ENCODE measurements at places on chromosomes 5 and 9. TPM values are rescaled to one million over a fixed set of nuclear protein-coding genes. Genes with fewer than 3 reads are reported as not detected.

DNA sequence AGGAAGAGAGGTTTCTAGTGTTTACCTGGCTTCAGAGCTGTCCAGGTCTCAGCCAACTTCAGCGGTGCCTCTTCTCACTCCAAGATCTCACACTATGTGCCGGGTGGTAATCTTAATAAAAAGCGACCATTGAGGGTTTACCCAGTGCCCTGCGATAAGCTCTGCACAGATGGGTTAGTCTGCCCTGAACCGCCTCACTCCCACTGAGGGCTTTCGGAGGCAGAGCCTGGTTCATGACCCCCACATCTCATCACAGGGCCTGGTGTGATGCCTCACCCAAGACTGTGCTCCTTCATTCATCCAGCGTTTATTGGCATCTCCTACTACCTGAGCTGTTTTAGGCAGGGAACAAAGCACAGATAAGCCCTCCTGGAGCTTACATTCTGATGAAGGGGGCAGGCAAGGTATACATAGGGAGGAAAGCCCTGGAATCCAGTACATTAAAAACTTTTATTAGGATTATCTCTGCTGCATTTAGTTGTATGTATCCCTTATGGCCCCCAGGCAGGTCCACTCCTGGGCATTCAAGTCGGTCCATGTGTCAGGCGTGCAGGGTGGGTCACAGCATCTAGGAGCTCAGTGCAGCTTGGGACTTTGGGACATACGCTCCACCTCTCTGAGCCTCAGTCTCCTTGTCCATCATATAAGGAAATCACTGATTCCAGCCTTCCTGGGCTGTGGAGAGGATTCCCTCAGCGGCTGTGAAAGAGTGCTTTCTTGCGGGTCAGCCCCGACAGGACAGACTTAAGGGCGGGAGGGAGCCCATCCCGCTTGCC is 613 bp upstream of the COL15A1 start:
- H3K27ac ChIP-seq: no peak overlapping the region
- no peak overlapping the region for H3K4me3 ChIP-seq
- H3K27me3 ChIP-seq: peaks cover 5% of the 10 kb centered on the region
- H3K4me1 ChIP-seq: no peaks in the 10 kb centered on the region

DNA sequence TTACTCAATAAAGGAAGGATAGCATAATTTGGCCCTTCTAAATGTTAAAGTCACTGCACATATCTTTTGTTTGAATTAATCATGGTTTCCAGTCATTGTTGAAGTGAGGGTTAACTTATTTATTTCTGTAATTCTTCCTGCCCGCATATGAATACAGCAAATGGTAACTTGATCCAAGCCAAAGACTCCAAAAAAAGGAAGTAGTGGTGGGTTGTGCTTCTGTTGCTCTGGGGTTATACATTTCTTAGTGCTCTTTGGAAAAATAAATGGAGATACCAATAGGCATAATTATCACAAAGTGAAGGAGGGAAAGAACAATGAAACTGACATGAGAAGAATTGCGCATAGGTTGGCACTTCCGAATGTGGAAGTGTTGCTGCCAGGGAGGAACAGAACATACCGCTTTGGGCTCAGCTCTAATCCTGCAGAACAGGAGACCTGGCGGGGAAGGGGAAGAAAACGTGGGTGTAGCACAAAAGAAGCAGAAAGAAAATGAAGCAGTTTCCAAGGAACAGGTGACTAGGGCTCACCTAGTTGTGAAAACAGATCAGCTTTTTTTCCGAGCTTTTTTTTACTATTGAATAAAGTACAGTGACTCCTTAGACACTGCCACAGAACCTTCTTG is 69.7 kb upstream of the TAF11L2 start:
- H3K36me3 ChIP-seq: no peaks in the 10 kb centered on the region
- H3K27me3 ChIP-seq: no peaks in the 10 kb centered on the region
- H3K4me1 ChIP-seq: peaks cover 14% of the 10 kb centered on the region
- H3K27ac ChIP-seq: no peak overlapping the region

GRCh38 chr9:8429157-8429556 is 629.6 kb upstream of the DMAC1 start:
- H3K27ac ChIP-seq: no peak overlapping the region
- no peak for DNase-seq
- H3K4me3 ChIP-seq: no peak overlapping the region

DNA sequence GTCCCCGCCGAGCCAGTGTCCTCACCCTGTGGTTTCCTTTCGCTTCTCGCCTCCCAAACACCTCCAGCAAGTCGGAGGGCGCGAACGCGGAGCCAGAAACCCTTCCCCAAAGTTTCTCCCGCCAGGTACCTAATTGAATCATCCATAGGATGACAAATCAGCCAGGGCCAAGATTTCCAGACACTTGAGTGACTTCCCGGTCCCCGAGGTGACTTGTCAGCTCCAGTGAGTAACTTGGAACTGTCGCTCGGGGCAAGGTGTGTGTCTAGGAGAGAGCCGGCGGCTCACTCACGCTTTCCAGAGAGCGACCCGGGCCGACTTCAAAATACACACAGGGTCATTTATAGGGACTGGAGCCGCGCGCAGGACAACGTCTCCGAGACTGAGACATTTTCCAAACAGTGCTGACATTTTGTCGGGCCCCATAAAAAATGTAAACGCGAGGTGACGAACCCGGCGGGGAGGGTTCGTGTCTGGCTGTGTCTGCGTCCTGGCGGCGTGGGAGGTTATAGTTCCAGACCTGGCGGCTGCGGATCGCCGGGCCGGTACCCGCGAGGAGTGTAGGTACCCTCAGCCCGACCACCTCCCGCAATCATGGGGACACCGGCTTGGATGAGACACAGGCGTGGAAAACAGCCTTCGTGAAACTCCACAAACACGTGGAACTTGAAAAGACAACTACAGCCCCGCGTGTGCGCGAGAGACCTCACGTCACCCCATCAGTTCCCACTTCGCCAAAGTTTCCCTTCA is 1.4 kb downstream of the GLIS3 start:
- DNase-seq: no peak
- H3K27me3 ChIP-seq: peaks cover 20% of the 10 kb centered on the region
- H3K27ac ChIP-seq: no peak overlapping the region

TDRD7 gene
- 17.9 TPM for total RNA-seq

DND1 gene
- total RNA-seq: 1.8 TPM

GRCh38 chr5:173456181-173456580 is 128.0 kb upstream of the STC2 start:
- H3K27ac ChIP-seq: no peak overlapping the region
- H3K4me3 ChIP-seq: no peak overlapping the region
- no peaks in the 10 kb centered on the region for H3K27me3 ChIP-seq
- H3K4me1 ChIP-seq: no peaks in the 10 kb centered on the region

DNA sequence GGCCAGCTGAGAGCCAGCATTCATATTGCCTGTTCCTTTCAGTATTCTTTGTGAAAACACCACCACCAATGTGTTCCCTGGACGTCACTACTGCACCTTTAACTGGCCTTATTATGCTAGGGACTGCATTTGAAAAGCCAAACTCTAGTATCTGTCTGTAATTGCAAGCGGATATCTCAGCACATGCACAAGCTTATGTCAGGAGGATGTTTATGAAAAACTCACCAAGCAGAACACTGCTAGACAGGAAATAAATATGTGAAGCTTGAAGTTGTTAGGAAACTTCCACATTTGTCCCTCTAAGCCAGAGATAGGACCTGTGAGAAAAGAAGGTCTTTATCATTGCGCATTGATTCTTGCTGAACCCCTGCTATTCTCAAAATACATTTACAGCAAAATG is 135.4 kb upstream of the CCDC152 start:
- DNase-seq: no peak
- H3K4me1 ChIP-seq: no peaks in the 10 kb centered on the region
- H3K36me3 ChIP-seq: no peaks in the 10 kb centered on the region
- no peaks in the 10 kb centered on the region for H3K27me3 ChIP-seq
- no peak overlapping the region for H3K27ac ChIP-seq

DNA sequence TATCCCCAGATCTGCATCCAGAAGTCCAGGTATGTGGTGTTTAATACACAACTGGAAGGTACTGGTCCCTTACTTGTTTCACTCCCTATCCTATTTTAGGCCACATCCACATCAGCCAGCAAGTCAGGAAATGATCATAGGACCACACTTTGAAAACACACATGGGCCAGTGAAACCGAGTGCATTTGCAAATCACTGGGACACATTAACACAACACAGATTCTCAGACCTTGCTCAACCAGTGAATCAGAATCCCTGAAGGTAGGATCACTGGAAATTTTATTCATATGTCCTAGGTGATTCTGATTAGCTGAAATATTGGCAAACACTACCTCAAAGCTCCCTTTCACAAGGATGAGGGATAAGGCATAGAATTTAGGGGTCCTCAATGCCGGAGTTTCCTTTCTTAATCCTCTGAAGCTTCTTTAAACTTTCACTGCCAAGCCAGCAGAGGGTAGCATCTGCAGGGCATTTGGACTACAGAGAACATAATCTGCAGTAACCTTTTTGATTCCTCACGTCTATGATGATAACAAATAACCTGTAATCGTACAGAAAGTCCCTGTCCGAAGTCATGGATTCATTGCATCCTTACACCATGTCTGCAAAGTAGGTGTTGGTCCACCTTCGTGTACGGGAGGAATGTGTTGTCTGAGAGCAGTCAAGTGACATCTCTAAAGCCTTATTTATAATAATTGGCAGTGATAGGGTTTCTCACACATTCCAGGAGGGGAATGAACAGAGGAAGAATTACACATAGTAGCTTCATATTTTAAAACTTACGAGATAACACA is 11.0 kb upstream of the ABLIM3 start:
- H3K27ac ChIP-seq: no peak overlapping the region
- no peaks in the 10 kb centered on the region for H3K4me1 ChIP-seq
- no peak overlapping the region for H3K4me3 ChIP-seq
- no peaks in the 10 kb centered on the region for H3K27me3 ChIP-seq
- no peaks in the 10 kb centered on the region for H3K36me3 ChIP-seq

GRCh38 chr5:89127191-89127590 is 244.2 kb upstream of the MEF2C start:
- H3K27ac ChIP-seq: no peak overlapping the region
- no peaks in the 10 kb centered on the region for H3K4me1 ChIP-seq
- DNase-seq: no peak
- no peaks in the 10 kb centered on the region for H3K36me3 ChIP-seq
- H3K27me3 ChIP-seq: no peaks in the 10 kb centered on the region
- no peak overlapping the region for H3K4me3 ChIP-seq

GRCh38 chr5:138926688-138927448 is 51.7 kb upstream of the LRRTM2 start:
- H3K36me3 ChIP-seq: peaks cover 18% of the 10 kb centered on the region
- no peak for DNase-seq
- H3K27me3 ChIP-seq: no peaks in the 10 kb centered on the region
- H3K27ac ChIP-seq: no peak overlapping the region

COMMD10 gene
- total RNA-seq: 19.6 TPM

GRCh38 chr9:135878528-135879236 is 28.7 kb downstream of the CAMSAP1 start:
- no peak overlapping the region for H3K4me3 ChIP-seq
- no peak overlapping the region for H3K27ac ChIP-seq
- no peaks in the 10 kb centered on the region for H3K27me3 ChIP-seq
- no peaks in the 10 kb centered on the region for H3K36me3 ChIP-seq
- DNase-seq: no peak

ZMAT2 gene
- total RNA-seq: 44.1 TPM

GRCh38 chr9:88161144-88161543 is 22.9 kb upstream of the SPATA31C2 start:
- H3K4me1 ChIP-seq: no peaks in the 10 kb centered on the region
- no peak overlapping the region for H3K4me3 ChIP-seq
- H3K27me3 ChIP-seq: no peaks in the 10 kb centered on the region
- no peak overlapping the region for H3K27ac ChIP-seq
